ENCODE measurements at places on chromosomes 6 and 20. TPM values are rescaled to one million over a fixed set of nuclear protein-coding genes. Genes with fewer than 3 reads are reported as not detected.

DNA sequence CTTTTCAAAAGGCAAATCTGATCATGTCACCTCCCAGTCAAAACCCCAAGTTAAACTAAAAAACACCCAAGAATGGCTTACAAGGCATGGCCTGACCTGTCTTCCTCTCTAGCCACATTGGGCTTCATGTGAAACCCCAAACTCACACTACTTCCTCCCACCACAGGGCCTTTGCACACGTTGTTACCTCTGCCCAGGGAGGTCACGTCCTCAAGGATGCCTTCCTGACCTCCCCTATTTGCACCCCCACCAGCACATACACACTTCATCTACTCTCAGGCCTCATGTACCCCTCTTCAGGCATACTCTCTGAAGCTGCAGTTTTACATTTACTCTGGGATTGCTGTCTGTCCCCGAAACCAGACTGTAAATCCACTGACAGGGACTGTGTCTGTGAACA is 6.1 kb downstream of the EZR start:
- DNase-seq = no peak

DNA sequence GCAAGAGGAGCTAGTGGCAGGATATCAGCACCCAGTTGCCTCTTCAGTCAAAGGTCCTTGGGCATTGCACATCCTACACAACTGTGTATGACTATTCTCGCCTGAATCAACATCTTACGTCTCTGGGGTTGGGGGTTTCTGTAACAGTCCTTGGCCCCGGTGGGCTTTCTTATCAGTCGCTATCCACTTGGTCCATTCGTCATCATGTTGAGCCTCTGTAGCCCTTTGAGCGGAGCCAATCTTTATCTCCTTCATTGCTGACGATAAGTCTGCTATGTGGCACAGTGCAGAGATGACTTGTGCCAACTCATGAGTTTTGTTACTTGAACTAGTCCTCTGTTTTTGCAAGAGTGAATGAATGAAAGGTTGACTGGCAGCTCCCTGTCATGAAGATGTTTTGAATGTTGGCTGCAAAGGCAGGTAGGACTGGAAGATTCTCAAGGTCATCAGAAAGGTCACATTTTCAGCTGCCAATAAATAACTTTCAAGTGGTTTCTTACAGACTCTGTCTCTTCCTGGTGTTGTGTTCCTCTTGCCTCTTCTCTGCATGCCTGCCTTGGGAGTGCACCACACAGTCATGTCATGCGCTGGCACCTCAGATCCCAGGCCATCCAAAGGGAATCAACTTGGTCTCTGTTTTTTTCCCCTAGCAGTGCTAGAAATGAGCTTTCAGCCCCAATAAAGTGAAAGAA is 238.9 kb downstream of the SLC24A3 start:
- DNase-seq = no peak

The DOK5 gene
- total RNA-seq = not detected

- no peak for DNase-seq
These were observed 187.5 kb upstream of the PMEPA1 start for GRCh38 chr20:57897156-57897874.

GRCh38 chr20:25848222-25848621 is 151.6 kb upstream of the ZNF337 start:
- DNase-seq = no peak

The CRISP3 gene
- 0.48 TPM for total RNA-seq

- no peak for DNase-seq
These were observed 12.4 kb downstream of the DSN1 start for GRCh38 chr20:36761125-36761524.

- DNase-seq = no peak
These were observed 180.6 kb downstream of the FOXA2 start for GRCh38 chr20:22403632-22404361.

DNA sequence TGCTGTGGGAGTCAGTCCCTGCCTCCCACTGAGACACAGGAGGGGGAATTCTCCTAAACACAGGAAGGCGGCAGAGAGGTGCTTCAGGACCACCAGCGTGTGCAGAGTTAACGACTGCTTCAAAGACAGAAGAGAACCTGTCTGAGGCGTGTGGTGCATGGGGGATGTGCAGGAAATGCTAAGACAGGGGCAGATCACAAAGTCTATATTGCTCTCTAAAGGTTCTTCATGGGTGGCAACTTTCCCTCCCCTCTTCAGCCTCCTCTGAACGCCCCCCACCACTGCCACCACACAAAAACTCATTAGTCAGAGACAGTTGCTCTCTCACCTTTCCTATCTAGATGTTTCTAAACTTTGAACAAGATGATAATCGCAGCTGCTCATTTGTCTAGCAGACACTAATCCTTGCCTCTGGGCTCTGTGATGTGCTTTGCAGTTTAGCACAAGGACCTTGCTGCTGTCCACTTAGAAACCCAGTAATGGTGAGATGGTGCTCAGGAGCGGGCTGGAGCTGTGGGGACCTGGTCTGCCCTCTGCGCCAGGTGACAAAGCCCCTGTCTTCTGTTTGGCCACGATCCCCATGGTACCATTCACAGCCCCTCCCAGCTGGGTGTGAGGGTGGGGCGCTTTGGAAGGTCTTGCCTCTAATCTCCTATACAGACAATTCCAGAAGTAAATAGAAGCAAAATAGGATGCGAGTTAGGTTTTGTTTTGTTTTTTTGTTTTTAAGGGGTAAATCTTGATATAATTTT is 219.6 kb downstream of the NRN1 start:
- DNase-seq = no peak

DNA sequence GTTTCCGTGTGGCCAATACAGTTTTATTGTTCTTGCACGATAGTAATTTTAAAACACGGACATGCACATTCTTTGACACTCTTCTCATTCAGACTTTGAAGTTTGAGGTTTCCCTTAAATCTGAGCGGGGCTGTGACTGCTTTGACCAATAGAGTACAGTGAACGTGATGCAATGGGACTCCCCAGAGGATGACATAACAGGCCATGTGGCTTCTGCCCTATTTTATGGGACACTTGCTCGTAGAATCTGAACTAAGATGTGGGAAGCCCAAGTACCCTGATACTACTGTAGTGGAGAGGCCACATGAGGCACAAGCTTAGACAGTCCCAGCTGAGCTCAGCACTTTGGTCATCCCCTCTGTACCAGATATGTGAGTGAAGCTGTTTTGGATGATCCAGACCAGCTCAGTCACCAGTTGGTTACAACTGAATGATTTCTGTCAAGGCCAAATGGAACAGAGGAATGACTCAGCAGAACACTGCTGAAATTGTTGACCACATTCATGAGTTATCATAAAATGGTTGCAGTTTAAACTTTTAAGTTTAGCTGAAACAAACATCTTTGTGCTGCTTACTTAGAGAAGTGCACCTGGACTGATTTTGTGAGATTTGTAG is 279.4 kb downstream of the RFPL4B start:
- DNase-seq = no peak

DNA sequence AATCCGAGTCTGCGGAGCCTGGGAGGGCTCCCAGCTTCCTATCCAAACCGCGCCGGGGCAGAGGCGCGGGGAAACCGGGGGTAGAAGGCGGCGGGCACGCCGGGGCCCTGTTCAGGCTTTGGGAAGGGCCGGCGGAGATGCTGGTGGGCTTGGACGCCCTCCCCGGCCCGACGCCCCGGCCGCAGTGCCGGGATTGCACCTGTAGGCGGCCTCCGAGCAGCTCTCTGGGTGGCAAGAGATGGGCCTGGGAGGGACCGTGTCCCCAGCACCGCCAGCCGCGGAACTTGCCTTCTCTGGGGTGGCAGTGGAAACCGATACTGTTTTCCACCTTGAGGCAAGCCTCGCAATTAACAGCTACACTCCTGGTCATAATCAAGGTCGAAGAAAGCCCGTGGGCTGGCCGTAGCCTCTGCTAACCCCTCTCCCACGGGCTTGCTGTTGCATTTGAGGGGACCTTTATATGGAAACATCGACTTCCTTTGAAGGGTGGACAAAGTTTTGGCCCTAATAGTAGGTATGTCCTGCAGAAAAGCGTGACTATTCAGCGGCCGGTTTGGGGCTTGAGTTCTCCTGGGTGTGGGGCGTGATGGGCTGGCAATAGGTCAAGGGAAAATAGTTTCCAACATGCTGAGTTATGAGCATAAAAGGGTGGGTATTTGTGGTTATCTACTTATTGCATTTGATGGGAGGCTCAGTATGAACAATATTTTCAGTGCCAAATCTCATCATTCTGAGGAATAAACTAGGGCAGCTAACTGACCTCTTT is 1.1 kb upstream of the JAG1 start:
- DNase-seq = peak; percentile 62

- no peak for DNase-seq
These were observed 26.2 kb downstream of the CCN2 start for GRCh38 chr6:131924881-131925474.

- DNase-seq = no peak
These were observed 86.5 kb upstream of the TNFAIP3 start for GRCh38 chr6:137780447-137781034.

The VPS16 gene
- total RNA-seq = 31.9 TPM

The SNAI1 gene
- 2.2 TPM for total RNA-seq

- DNase-seq = no peak
These were observed 207.9 kb downstream of the CLVS2 start for GRCh38 chr6:123203928-123204327.

The SERAC1 gene
- total RNA-seq = 4.9 TPM

DNA sequence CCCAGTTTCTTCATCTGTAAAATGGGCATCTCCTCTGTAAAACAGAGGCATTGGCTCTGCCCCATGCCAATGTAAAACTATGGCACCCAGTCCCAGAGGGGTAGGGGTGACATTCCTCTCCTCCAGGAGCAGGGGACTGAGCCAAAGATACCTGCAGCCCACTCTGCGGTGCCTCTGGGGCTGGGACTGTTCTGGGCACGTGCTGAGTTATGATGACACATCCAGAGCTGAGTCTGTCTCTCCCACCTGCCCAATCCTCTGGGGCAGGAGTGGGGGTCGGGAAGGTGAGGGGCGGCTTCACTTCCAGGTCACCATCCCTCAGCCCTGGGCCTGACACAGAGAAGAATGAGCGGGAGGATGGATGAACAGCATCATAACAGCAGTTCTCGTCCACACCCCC is 29.9 kb downstream of the AAR2 start:
- no peak for DNase-seq

DNA sequence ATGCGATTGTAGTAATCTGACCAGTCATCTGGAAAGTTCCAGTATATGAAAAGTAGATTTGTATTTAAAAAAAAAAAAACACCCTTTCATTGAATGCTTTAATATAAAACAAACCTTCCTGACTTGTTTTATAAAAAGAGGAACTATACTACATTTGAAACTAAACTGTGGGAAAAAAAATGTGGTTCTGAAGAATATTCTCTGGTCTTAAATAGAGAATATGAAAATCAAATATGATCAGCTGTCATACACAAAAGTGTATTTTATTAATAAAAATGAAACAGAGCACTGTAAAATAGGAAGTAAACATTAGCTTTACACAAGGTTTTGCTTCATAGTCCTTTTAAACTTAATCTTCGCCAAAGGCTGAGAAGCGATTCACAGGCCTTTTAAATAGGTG is 25.3 kb upstream of the CD83 start:
- no peak for DNase-seq

- DNase-seq = no peak
These were observed 181.4 kb downstream of the PHF3 start for GRCh38 chr6:63816982-63817436.

Measured in PC-9 (cell line).